ENCODE measurements at places on chromosomes 6 and 20. TPM values are rescaled to one million over a fixed set of nuclear protein-coding genes. Genes with fewer than 3 reads are reported as not detected.

GRCh38 chr20:32451682-32452461 lies 93.7 kb downstream of the ASXL1 start:
- no peak overlapping the region for H3K27ac ChIP-seq
- no peak overlapping the region for H3K4me3 ChIP-seq
- H3K27me3 ChIP-seq: no peaks in the 10 kb centered on the region

- no peaks in the 10 kb centered on the region for H3K36me3 ChIP-seq
- DNase-seq: no peak
- peaks cover 14% of the 10 kb centered on the region for H3K4me1 ChIP-seq
Measured at GRCh38 chr20:23403751-23404150, 17.5 kb downstream of the NAPB start.

- no peak overlapping the region for H3K27ac ChIP-seq
- no peak overlapping the region for H3K4me3 ChIP-seq
- H3K27me3 ChIP-seq: no peaks in the 10 kb centered on the region
- no peaks in the 10 kb centered on the region for H3K4me1 ChIP-seq
- no peak for DNase-seq
- no peaks in the 10 kb centered on the region for H3K36me3 ChIP-seq
Measured at GRCh38 chr6:82507112-82507511, 143.5 kb downstream of the TPBG start.

DNA sequence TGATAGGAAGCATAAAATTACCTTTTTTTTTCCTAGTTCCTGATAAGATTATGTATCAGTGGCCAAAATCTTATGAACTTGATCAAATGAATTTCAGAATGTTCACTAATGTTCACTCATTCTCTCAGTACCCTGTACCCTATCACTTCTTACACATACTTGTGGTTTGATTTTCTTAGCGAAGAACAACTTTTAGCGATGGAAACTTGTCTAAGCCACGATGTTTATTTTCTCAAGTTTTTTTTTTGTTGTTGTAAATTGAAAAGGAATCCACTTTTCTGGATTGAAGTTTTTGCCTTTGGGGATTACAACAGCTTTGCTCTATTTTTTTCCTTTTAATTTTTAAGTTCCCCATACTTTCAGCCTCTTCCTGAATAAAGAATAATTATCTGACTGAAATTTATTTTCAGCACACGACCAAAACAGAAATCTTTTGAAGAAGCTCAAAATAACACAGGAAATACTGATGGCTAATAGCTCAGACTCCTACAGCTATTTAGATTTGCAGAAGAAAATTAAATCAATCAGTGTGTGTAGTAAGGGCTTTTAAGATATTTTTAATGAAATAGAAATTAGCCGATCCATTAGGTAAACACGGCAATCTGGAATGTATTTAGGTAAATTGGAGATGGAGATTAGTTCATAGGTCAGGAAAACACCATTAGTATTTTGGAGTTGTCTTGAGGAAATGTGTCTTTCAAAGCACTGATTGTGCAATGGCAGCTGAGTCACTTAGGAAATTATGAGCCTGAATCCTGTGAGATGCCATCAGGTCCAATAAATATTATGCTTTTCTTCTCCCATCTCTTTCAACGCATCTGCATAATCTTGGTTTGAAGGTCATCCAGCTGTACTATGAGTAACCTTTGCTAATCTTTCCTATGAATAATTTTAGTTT lies 217.5 kb downstream of the GJA1 start:
- H3K4me1 ChIP-seq: no peaks in the 10 kb centered on the region
- no peak overlapping the region for H3K4me3 ChIP-seq
- H3K36me3 ChIP-seq: no peaks in the 10 kb centered on the region

DNA sequence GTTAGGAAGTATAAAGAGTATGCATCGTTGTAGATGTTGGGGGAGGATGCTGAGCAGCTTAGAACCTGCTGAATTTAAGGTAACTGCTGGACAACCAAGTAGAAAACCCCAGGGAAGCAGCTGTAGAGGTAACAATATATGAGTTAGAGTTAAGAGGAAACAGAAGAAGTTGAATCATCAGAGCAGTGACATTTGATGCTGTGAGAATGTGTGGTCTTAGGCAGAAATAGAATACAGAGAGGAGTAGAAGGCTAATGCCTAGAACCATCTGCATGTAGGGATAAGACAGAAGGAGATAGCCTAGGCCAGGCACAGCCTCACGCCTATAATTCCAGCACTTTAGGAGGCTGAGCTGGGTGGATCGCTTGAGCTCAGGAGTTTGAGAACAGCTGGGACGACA lies 22.6 kb upstream of the DYNLRB1 start:
- peaks cover 35% of the 10 kb centered on the region for H3K36me3 ChIP-seq
- H3K4me3 ChIP-seq: no peak overlapping the region
- no peak for DNase-seq
- H3K27me3 ChIP-seq: no peaks in the 10 kb centered on the region
- no peaks in the 10 kb centered on the region for H3K4me1 ChIP-seq

- H3K27me3 ChIP-seq: no peaks in the 10 kb centered on the region
- H3K4me3 ChIP-seq: no peak within 1 kb of the TSS
- H3K36me3 ChIP-seq: no peaks in the 10 kb centered on the region
- no peak for DNase-seq
Measured at GRCh38 chr6:117425431-117426153, at the start of gene ROS1. TSS of gene ROS1 (minus strand) at chr6:117425942. CDS start at chr6:117425656, 286 bp downstream.

- H3K4me3 ChIP-seq: no peak overlapping the region
- no peaks in the 10 kb centered on the region for H3K4me1 ChIP-seq
- H3K27me3 ChIP-seq: peaks cover 6% of the 10 kb centered on the region
- H3K36me3 ChIP-seq: no peaks in the 10 kb centered on the region
- DNase-seq: peak; percentile 62
Measured at GRCh38 chr6:135093578-135093977, 39.0 kb upstream of the HBS1L start.

GRCh38 chr6:16898640-16899396 lies 137.6 kb upstream of the ATXN1 start:
- no peaks in the 10 kb centered on the region for H3K36me3 ChIP-seq
- H3K27ac ChIP-seq: no peak overlapping the region
- no peaks in the 10 kb centered on the region for H3K27me3 ChIP-seq
- H3K4me3 ChIP-seq: no peak overlapping the region

GRCh38 chr6:44169154-44169553 lies 10.5 kb downstream of the CAPN11 start:
- H3K4me3 ChIP-seq: no peak overlapping the region
- no peak overlapping the region for H3K27ac ChIP-seq
- no peaks in the 10 kb centered on the region for H3K27me3 ChIP-seq
- no peaks in the 10 kb centered on the region for H3K4me1 ChIP-seq
- no peak for DNase-seq

- no peak overlapping the region for H3K4me3 ChIP-seq
- no peaks in the 10 kb centered on the region for H3K4me1 ChIP-seq
Measured at GRCh38 chr6:164164876-164165275, 750.4 kb downstream of the QKI start.

GRCh38 chr6:11230158-11231107 lies 2.0 kb downstream of the NEDD9 start:
- H3K36me3 ChIP-seq: no peaks in the 10 kb centered on the region
- no peaks in the 10 kb centered on the region for H3K27me3 ChIP-seq
- H3K4me3 ChIP-seq: peak overlapping the region; percentile 57
- peak overlapping the region; percentile 77 for H3K27ac ChIP-seq
- no peak for DNase-seq

GRCh38 chr6:127518710-127519468 lies at the start of gene MTCL3:
TSS of gene MTCL3 (minus strand) at chr6:127519335.
- peak; percentile 58 for DNase-seq
- peaks cover 6% of the 10 kb centered on the region for H3K4me1 ChIP-seq
- H3K27me3 ChIP-seq: peaks cover 52% of the 10 kb centered on the region
- no peaks in the 10 kb centered on the region for H3K36me3 ChIP-seq
- H3K27ac ChIP-seq: no peak within 1 kb of the TSS

- no peaks in the 10 kb centered on the region for H3K4me1 ChIP-seq
- no peaks in the 10 kb centered on the region for H3K36me3 ChIP-seq
- no peaks in the 10 kb centered on the region for H3K27me3 ChIP-seq
- H3K4me3 ChIP-seq: no peak overlapping the region
- H3K27ac ChIP-seq: no peak overlapping the region
- no peak for DNase-seq
Measured at GRCh38 chr20:14062786-14063185, 67.5 kb downstream of the MACROD2 start.

GRCh38 chr6:14086701-14087100 lies 30.9 kb upstream of the CD83 start:
- no peaks in the 10 kb centered on the region for H3K36me3 ChIP-seq
- H3K4me1 ChIP-seq: no peaks in the 10 kb centered on the region
- no peak overlapping the region for H3K27ac ChIP-seq
- H3K27me3 ChIP-seq: no peaks in the 10 kb centered on the region

DNA sequence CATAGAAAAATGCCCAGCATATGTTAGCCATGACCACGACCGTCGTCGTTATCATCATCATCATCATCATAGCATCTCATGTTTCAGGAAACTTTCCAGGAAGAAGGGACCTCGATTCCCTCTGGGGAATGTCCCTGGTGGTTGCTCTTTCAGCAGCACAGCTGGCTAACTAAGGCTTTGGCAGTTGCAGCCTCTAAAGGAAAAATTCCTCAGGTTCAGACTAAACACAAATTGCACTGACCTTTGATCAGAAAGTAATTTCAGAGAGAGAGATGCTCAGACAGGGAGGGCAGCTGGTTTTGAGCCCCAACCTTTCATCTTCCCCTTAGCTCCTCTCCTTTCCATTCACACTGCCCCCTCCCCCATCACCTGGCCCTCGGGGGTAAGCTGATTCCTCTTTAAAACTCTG lies 5.6 kb upstream of the CFB start:
- no peaks in the 10 kb centered on the region for H3K36me3 ChIP-seq
- no peaks in the 10 kb centered on the region for H3K4me1 ChIP-seq
- H3K27ac ChIP-seq: no peak overlapping the region
- no peak for DNase-seq

- H3K4me3 ChIP-seq: peak within 1 kb of the TSS; percentile 61
- peak within 1 kb of the TSS; percentile 96 for H3K27ac ChIP-seq
- no peaks in the 10 kb centered on the region for H3K27me3 ChIP-seq
- H3K4me1 ChIP-seq: peaks cover 18% of the 10 kb centered on the region
- DNase-seq: peak; percentile 100
- H3K36me3 ChIP-seq: peaks cover 28% of the 10 kb centered on the region
Measured at GRCh38 chr6:73520688-73521350, at the start of gene EEF1A1. TSS of gene EEF1A1 (minus strand) at chr6:73521032. CDS start at chr6:73520026, 1,006 bp downstream.

DNA sequence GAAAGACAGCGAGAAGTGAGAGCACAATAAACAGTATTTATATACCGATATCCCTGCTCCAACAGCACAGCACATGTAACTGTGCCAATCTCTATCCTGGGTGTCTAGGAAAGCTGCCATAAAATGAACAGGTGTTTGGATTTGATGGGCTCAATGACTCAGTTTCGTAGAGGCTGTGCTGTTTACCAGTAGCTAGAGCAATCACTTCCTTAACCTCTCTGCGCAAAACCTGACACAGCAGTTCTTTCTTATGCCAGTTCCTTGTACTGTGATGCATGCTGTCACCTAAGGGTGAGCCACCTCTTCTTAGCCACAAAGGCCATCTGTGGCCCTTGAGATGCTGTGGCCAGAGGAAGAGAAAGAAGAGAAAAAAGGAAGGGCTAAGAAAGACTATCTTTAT lies 59.3 kb downstream of the SHPRH start:
- DNase-seq: no peak
- H3K36me3 ChIP-seq: peaks cover 19% of the 10 kb centered on the region
- H3K4me3 ChIP-seq: no peak overlapping the region
- H3K27me3 ChIP-seq: no peaks in the 10 kb centered on the region

DNA sequence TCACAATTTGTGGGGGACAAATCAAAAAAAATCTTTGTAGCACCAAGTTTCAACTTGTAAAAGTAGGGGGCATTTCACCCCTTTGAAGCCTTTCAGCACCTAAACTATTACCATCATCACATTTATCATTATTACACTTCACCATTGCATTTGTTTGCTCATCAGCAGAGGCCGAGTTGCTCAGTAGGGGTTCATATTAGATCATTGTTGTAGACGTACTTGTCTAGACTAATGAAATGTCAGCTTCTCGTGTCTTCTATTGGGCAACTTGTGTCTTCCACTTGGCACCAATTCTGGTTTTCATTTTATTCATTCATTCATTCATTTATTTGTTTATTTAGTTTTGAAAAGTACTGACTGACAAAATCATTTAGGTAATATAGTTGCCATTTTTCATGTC lies 338.3 kb upstream of the KCNQ5 start:
- H3K4me1 ChIP-seq: no peaks in the 10 kb centered on the region
- no peak overlapping the region for H3K27ac ChIP-seq
- H3K4me3 ChIP-seq: no peak overlapping the region
- no peaks in the 10 kb centered on the region for H3K36me3 ChIP-seq

DNA sequence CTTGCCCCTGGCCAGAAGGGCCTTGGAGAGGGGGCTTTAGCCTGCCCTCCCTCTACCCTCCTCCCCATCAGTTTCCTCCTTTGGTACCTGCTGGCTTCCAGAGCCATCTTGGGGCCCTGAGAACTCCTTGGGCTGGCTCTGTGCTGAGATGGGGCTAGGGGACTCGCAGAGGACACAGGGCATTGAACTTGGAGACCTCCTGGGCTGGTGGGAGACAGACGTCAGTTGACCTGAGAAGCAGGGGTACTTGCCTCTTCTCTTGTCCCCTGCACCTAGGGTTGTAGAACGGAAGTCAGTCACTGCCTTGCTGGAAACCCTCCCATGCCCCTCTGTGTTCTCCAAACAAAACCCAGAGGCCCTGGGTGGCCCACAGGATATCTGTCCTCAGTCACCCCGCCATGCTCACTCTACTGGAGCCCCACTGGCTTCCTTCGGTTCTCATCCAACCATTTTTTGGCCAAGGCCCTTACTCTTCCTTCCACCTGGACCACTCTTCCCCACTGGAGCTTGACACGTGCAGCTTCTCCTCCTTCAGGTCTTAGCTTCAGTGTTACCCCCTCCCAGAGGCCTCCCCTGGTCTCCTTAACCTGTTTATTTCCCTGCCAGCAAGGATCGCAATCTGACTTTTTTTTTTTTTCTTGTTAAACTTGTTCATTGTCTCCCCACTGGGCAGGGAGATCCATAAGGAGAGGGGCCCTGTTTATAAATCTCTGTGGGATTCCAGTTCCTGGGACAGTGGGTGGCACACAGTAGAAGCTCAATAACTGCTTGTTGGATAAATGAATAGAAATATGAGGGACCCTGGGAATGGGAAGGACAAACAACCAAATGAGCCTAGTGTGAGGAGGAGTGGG lies 971 bp downstream of the RBCK1 start:
- H3K4me1 ChIP-seq: peaks cover 5% of the 10 kb centered on the region
- peak overlapping the region; percentile 84 for H3K27ac ChIP-seq
- no peak for DNase-seq
- no peaks in the 10 kb centered on the region for H3K27me3 ChIP-seq

GRCh38 chr6:98124171-98124570 lies 710.2 kb upstream of the POU3F2 start:
- H3K27ac ChIP-seq: no peak overlapping the region
- no peaks in the 10 kb centered on the region for H3K27me3 ChIP-seq
- no peaks in the 10 kb centered on the region for H3K4me1 ChIP-seq
- no peak overlapping the region for H3K4me3 ChIP-seq
- no peak for DNase-seq
- no peaks in the 10 kb centered on the region for H3K36me3 ChIP-seq

GRCh38 chr6:133340557-133340956 lies 99.4 kb downstream of the EYA4 start:
- H3K36me3 ChIP-seq: no peaks in the 10 kb centered on the region
- DNase-seq: peak; percentile 80
- no peak overlapping the region for H3K4me3 ChIP-seq
- no peaks in the 10 kb centered on the region for H3K4me1 ChIP-seq
- no peak overlapping the region for H3K27ac ChIP-seq
- H3K27me3 ChIP-seq: no peaks in the 10 kb centered on the region

Gene MROH8
- total RNA-seq: 5.8 TPM

Gene SLC24A3
- total RNA-seq: 1.7 TPM

Gene RCAN2
- total RNA-seq: 33.8 TPM

Gene GZF1
- total RNA-seq: 20.2 TPM

Gene TRIM31
- total RNA-seq: not detected

Gene RBM24
- 194 TPM for total RNA-seq

Gene PKIG
- 100 TPM for total RNA-seq

Gene TRIM40
- not detected for total RNA-seq

Gene NKAIN4
- total RNA-seq: 1.1 TPM

Gene RBBP8NL
- not detected for total RNA-seq

Gene BFSP1
- 7.1 TPM for total RNA-seq

Gene ECT2L
- not detected for total RNA-seq

Gene DEFB112
- total RNA-seq: not detected

Gene CASP8AP2
- 6.5 TPM for total RNA-seq
